Stimulated activated CD4-positive, alpha-beta T cell treated with anti-CD3 and anti-CD28 coated beads, Interleukin-4, amount 100 ng/mL, for 48 hours (primary cell): ENCODE measurements at places on chromosomes 5 and 9.

DNA sequence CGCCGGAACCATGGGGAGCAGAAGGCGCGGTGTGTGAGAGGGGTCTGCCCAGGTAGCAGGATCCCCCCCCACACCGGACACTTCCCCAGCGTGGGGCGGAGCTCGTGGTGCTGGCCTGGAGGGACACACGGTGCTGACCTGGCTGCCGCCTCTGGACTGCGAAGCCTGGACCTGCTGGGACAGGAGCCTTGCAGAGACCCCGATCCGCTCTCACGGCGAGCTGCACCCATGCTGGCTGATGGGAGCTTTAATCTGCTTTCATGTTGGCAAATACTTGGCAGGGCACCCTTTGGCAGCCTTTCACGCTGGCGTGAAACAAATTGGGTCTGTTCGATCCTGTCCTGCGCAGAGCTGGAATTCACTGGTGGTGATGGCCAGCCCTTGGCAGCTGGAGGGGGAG, 7.4 kb downstream of the NKD2 start:
- no peak for DNase-seq

DNA sequence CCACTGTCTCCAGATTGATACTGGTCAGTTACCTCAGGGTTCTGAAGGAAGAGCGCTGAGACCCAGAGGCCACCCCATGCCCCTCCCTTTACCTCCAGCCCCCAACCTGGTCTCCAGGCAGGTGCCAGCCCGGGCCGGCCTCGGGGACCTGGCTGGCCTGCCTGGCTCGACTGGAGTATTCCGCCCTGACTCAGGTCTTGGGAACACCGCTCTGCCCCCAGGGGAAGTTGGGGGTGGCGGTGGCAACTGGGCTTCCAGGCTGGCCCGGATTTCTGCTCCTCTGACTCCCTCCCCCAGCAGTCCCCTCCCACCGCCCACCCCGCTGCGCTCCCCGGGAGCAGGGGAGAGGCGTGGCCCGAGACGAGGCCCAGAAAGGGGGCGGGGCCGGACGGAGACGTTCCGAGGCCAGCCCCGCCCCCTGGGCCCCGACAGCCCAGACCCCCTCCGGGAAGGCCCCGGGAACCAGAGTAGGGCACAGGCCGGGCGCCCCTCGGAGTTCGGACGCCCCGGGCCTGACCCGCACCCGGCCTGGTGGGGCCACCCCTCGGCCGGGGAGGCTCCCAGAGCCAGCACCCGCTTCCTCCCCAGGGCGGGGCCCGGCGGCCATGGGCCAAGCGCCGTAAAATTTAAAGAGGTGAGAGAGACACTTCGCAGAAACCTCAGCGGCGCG, 82.5 kb upstream of the ZBTB43 start:
- DNase-seq = peak; percentile 89

DNA sequence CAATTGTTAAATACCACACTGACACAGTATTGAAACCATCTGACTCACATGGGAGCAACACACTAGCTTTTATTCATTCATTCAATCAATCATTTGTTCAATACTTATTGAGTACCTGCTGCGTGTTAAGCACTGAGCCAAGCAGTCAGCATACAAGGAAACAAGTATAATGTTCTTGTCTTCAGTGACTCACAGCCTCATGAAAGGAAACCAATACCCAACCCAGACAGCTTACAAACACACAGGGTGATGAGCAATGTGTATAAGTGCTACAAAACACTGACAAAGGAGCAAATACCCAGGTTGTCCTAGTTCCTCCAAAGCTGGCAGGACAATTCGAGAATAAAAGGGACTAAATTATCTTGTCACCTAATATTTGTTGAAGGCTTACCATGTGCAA, 67.6 kb upstream of the RASEF start:
- DNase-seq = no peak

- DNase-seq = no peak
Measured at GRCh38 chr9:95450171-95451064, 66.4 kb downstream of the PTCH1 start.

GRCh38 chr9:12923468-12924009, 148.7 kb downstream of the LURAP1L start:
- no peak for DNase-seq

- DNase-seq = no peak
Measured at GRCh38 chr9:7782400-7783120, 17.0 kb downstream of the DMAC1 start.

- DNase-seq = no peak
Measured at GRCh38 chr5:41095324-41096101, 24.4 kb upstream of the MROH2B start.

DNA sequence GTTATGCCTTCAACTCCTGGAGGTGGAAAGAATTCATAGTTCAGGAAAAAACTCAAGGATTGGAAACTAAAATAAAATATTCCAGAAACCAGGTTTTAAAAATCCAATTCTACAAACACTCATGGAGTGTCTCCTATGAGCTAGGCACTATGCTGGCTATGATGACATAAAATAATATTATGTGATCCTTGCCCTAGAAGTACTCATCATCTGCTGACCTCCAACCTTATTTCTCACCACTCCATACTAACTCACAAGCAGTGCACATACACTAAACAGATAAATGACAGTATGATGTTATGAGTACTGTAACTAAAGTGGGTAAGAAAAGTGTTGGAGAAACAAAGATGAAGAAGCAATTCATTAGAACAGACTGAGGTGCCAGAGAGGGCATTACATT, 93.2 kb upstream of the NR5A1 start:
- no peak for DNase-seq

- no peak for DNase-seq
Measured at GRCh38 chr9:115668521-115668920, 485.1 kb upstream of the PAPPA start.

- DNase-seq = no peak
Measured at GRCh38 chr5:169911448-169912212, 68.7 kb downstream of the INSYN2B start.

GRCh38 chr9:109990541-109990940, 210.5 kb downstream of the PALM2AKAP2 start:
- no peak for DNase-seq

- DNase-seq = no peak
Measured at GRCh38 chr9:94101162-94101853, 17.0 kb downstream of the PTPDC1 start.

DNA sequence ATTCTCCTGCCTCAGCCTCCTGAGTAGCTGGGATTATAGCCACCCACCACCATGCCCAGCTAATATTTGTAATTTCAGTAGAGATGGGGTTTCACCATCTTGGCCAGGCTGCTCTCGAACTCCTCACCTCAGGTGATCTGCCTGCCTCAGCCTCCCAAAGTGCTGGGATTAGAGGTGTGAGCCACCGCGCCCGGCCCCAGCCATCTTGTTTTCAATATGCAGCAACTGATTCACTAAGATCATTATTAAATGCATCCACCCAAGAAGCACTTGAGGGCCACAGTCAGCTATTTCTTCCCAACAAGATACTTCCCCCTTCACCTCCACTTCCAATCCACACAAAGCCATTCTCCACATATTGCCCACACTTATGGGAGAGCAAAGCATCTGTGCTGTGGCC, 115.8 kb downstream of the BNC2 start:
- no peak for DNase-seq

GRCh38 chr9:114588210-114588609, 641 bp downstream of the ATP6V1G1 start:
- no peak for DNase-seq

- no peak for DNase-seq
Measured at GRCh38 chr5:137036640-137037039, 462.5 kb downstream of the SPOCK1 start.

DNA sequence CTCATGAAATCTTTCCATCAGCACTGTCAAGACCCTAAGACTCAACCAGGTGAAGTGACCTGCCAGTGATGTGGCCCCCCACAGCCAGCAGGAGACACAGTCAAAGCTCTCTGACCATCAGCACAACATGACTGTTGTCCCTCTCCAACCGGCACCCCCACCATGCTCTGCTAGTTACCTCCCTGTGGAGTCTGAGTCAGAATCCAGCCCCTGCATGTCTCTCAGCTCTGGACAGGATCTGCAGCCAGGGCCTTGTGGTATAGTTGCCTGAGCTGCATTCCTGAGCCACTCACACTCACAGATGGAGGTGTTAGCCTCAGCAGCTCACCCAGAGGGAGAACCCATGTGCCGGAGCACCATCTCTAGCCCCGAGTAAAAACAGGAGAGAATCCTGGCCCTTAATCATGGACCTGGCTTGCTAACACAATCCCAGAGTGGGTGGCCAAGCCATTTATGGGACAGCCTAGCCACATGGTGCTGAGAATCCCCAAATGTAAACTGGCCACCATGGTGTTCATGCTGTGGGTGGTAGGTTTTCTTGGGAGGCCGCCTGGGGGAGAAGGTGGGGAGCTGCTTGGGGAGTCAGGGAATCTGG, 237.8 kb downstream of the PAPPA start:
- DNase-seq = no peak

DNA sequence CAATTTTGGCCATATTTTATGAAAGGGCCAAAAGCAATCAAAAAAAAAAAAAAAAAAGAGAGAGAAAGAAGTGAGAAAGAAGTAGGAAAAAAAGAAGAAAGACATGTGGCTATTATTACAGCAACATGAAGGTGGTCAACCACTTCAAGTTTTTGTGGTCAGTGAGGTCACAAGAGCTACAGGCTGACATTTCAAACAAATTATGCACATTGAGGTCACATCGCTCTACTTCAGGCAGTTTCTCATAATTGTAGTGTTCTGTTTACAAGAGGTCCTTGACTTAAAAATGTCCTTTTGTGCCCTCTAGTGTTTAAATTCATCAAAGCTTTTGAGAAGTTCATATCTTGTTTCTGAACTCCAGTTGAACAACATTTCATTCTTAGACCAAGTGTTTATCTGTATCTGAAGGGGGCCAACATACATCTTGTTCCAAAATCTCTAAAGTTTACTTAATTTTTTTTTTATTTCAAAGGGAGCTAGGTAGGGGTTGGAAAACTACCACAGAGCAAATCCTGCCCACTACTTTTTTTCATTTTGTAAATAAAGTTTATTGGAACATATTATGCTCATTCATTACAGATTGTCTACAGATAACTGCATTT, 513.1 kb downstream of the PDE4D start:
- no peak for DNase-seq

DNA sequence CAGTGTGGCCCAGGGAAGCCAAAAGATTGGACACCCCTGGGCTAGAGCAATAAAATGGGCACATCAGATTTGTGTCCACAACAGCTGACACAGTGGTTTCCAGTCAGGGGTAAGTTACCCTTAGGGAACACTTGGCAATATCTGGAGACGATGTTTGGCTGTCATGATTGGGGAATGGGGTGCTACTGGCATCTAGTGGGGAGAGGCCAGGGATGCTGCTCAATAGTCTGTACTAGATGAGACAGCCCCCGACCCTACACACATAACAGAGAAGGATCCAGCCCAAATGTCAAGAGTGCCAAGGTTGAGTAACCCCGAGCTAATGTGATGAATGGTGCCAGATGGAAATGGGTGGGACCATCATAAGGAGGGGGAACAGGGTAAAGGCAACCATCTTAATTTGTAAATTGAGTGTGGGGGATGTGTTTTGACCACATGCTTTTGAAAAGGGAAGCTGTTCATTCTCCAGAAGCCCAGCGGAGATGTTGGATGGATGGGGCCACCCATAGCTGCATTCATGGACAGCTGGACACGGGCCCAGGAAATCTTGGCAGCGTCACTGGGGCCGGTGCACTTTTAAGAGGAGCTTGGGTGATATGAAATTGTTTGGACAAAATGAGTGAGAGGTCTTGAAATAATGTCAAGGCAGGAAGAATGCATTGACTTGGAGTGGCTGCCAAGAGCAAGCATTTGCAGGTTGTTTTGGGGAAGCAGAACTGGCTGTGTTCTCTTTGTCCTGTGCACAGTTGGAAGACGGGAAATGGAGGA, 33.4 kb downstream of the SYK start:
- DNase-seq = no peak

GRCh38 chr9:71826279-71826678, 58.0 kb upstream of the CEMIP2 start:
- DNase-seq = no peak
